ENCODE measurements at places on chromosomes 4 and X.
A peak's percentile ranks its signal among the peaks of the same experiment; 100 is the strongest.

GRCh38 chrX:39716401-39716800 is 381.4 kb downstream of the BCOR start:
- DNase-seq, result no peak

- DNase-seq, result no peak
Observed at GRCh38 chr4:61180405-61180804, 19.7 kb upstream of the ADGRL3 start.

DNA sequence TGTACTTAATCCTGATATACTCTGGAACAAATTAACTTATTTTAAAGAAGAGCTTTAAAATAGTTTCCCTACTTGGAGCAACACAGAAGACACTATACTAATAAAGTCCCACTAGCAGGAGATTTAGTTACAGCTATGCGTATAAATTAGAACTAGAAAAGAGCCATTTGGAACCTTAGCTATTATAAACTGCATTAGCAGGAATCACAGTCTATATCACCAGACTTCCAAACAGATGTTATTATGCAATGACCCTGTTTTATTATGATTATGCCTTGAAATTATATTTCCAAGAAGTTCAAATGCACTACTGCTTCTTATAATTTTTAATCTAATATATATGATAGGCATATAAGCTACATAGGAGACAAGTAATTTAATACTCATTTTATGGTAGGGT is 95.5 kb upstream of the WDR44 start:
- no peak for DNase-seq

GRCh38 chrX:154378059-154378798 is 866 bp upstream of the EMD start:
- DNase-seq, result peak; percentile 47
